Stimulated activated CD4-positive, alpha-beta T cell treated with anti-CD3 and anti-CD28 coated beads, TNF-alpha, amount 100 ng/mL, for 48 hours (primary cell): ENCODE measurements at places on chromosomes 4 and X.

GRCh38 chrX:41720125-41720779 is 3.7 kb upstream of the GPR82 start:
- no peak for DNase-seq

- no peak for DNase-seq
These were observed 261.7 kb upstream of the GNPDA2 start for GRCh38 chr4:44988011-44988410.

- DNase-seq, result no peak
These were observed 57.1 kb upstream of the ATXN3L start for GRCh38 chrX:13376857-13377549.

GRCh38 chr4:87120411-87121162 is 99.8 kb downstream of the KLHL8 start:
- no peak for DNase-seq
